ENCODE measurements at places on chromosomes 11 and 22. TPM values are rescaled to one million over a fixed set of nuclear protein-coding genes. Genes with fewer than 3 reads are reported as not detected.

OR10A2 gene
- total RNA-seq: not detected

CBX6 gene
- 87.1 TPM for total RNA-seq

ZNF280B gene
- total RNA-seq: 1.9 TPM

BIK gene
- total RNA-seq: 2.0 TPM

DDTL gene
- total RNA-seq: 7.7 TPM

PLEKHB1 gene
- total RNA-seq: 64.3 TPM

ESRRA gene
- 43.1 TPM for total RNA-seq

- H3K27me3 ChIP-seq: no peaks in the 10 kb centered on the region
- peaks cover 6% of the 10 kb centered on the region for H3K36me3 ChIP-seq
- H3K27ac ChIP-seq: peak overlapping the region; percentile 97
- no peak for DNase-seq
Measured at GRCh38 chr22:19480173-19480568, 451 bp downstream of the CDC45 start.

DNA sequence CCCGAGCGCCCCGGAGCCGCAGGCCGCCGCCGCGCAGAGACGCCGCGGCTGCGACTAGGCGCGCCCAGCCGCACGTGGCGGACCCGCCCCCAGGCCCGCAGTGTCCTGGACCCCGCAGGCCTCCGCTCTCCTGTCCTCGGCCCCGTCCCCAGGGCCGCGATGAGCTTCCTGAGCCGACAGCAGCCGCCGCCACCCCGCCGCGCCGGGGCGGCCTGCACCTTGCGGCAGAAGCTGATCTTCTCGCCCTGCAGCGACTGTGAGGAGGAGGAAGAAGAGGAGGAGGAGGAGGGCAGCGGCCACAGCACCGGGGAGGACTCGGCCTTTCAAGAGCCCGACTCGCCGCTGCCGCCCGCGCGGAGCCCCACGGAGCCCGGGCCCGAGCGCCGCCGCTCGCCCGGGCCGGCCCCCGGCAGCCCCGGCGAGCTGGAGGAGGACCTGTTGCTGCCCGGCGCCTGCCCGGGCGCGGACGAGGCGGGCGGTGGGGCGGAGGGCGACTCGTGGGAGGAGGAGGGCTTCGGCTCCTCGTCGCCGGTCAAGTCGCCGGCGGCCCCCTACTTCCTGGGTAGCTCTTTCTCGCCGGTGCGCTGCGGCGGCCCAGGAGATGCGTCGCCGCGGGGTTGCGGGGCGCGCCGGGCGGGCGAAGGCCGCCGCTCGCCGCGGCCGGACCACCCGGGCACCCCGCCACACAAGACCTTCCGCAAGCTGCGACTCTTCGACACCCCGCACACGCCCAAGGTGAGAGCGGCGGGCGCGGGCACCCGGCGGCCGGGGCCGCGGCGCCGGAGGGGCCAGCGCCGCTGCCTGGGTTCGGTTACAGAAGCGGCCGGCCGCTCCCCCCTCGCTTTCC lies 528 bp downstream of the WEE1 start:
- H3K27ac ChIP-seq: peak overlapping the region; percentile 11
- H3K27me3 ChIP-seq: no peaks in the 10 kb centered on the region
- DNase-seq: peak; percentile 12
- H3K4me3 ChIP-seq: peak overlapping the region; percentile 59
- H3K4me1 ChIP-seq: peaks cover 23% of the 10 kb centered on the region
- no peaks in the 10 kb centered on the region for H3K36me3 ChIP-seq

DNA sequence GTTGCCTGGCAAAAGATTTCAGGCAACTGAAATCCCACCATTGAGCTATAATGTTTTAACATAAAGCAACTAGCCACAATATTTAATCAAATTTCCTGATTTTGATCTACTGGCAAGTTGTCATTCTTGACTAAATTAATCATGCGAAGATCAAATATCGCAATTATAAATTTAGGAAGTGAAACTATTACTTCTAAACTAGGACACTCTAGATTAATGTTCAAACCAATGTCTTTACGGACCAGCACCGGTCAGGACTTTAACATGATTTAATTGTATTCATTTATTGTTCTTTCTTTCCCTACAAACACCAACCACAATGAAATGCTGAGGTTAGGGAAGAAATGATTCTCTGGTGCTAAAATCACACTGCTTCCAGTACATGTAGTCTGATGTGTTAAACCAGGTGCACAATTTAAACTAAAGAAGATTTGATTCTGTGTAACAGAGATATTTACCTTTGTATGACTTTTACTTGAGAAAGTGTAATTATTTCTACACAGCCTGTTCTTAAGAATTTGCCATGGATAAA lies 14.9 kb downstream of the GAS2 start:
- H3K36me3 ChIP-seq: no peaks in the 10 kb centered on the region
- DNase-seq: no peak
- no peak overlapping the region for H3K4me3 ChIP-seq
- H3K4me1 ChIP-seq: no peaks in the 10 kb centered on the region
- no peak overlapping the region for H3K27ac ChIP-seq

- no peak overlapping the region for H3K27ac ChIP-seq
- no peaks in the 10 kb centered on the region for H3K27me3 ChIP-seq
- H3K36me3 ChIP-seq: no peaks in the 10 kb centered on the region
- H3K4me3 ChIP-seq: no peak overlapping the region
Measured at GRCh38 chr11:31340903-31341572, 28.5 kb downstream of the DCDC1 start.

DNA sequence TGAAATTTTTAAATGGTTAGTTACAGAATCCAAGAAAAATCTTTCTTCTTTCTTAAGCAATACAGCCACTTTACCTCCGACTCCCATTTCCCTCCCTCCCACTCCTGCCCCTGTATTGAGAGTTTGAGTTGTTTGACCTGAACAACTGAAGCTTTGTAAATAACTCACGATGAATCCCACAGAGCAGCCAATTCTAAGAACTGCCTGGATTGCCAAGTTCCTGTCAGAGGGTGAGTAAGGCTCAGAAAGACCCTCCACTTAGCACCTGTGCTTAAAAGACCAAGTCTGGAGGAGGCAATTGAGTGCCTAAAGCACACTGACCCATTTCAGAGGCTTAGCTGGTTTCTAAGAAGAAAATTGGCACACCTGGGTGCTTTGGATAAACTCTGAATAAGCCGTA lies 158.5 kb downstream of the MSANTD4 start:
- no peaks in the 10 kb centered on the region for H3K4me1 ChIP-seq
- no peaks in the 10 kb centered on the region for H3K36me3 ChIP-seq
- no peaks in the 10 kb centered on the region for H3K27me3 ChIP-seq
- H3K27ac ChIP-seq: no peak overlapping the region
- no peak overlapping the region for H3K4me3 ChIP-seq
- no peak for DNase-seq

DNA sequence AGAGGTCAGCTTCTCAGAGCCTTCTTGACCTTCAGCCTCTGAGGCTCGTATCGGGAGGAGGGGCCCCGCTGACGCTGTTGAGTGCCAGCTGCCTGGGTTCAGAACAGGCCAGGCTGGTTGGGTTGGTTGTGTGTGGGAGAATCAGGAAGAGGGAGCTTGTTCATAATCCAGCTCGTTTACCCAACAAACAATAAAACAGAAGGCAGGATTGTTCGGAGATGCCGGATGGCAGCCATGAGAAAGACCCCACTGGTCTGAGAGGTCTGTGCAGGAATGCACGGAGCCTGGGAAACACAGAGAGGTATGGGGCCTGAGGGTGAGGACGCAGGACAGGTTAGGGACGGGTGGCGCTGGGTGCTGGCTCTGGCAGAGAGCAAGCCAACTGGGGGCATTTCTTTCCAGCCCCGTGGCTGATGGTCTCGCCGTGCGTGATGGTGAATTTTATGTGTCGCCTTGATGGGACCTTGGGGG lies 31.6 kb upstream of the SHANK2 start:
- H3K27me3 ChIP-seq: no peaks in the 10 kb centered on the region
- H3K4me3 ChIP-seq: no peak overlapping the region
- H3K4me1 ChIP-seq: no peaks in the 10 kb centered on the region

DNA sequence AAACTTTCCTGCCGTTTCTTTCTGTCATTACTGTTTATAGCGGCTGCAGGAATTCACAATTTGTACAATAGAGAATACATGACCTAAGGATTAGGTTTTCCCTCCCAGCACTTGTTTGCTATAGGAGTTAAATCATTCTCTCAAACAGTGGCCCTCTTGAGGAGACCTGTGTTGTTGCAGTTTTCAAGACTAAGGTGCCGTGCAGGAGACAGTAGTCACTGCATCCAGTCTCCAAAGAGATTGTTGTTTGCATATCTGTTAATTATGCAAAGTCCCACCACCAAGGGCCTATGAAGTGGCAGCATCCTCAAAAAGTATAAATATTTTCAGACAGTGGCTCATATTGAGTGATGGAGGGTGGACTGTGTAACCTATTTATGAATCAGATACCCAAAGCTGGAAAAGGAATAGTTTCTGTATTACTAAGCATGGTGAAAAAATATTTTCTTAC lies 2.3 kb downstream of the PRSS23 start:
- peaks cover 9% of the 10 kb centered on the region for H3K27me3 ChIP-seq
- no peak overlapping the region for H3K4me3 ChIP-seq
- no peaks in the 10 kb centered on the region for H3K36me3 ChIP-seq
- H3K27ac ChIP-seq: no peak overlapping the region

GRCh38 chr11:42906226-42906625 lies 405.6 kb upstream of the API5 start:
- no peak overlapping the region for H3K4me3 ChIP-seq
- DNase-seq: no peak
- no peaks in the 10 kb centered on the region for H3K27me3 ChIP-seq
- H3K27ac ChIP-seq: no peak overlapping the region
- H3K36me3 ChIP-seq: no peaks in the 10 kb centered on the region

DNA sequence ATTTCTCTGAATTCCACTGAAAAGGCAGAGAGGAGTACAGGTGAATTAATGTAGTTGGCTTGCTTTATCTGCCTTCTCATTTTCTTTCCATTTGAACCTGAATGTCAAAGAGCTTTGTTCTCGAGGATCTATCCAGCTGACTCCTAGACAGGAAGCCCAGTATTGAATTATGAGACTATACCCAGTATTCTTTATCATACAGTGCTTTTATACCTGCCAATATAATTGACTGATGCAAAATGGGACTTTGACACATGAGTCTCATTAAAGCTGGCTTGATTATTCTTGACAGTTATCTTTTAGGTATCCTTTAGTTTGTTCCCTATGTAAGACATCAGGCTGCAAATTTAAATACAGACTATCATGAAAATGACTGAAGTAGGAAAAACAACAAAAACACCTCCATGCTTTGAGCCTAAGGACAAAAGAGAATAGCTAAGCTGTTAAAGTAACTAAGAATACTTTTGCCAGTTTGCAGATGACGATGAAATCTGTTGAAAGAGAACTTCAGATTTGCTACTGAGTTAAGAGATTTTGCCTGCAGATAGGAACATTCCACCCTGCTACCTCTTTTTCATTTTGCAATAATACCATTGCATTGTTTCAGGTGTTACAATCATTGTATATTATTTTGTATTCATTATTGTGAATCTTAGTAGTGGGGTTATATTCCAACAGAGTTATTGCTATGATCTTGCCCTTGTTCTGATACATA lies 117.1 kb downstream of the ENTHD1 start:
- H3K36me3 ChIP-seq: no peaks in the 10 kb centered on the region
- no peak overlapping the region for H3K4me3 ChIP-seq
- H3K27me3 ChIP-seq: no peaks in the 10 kb centered on the region
- no peak for DNase-seq
- peaks cover 22% of the 10 kb centered on the region for H3K4me1 ChIP-seq

DNA sequence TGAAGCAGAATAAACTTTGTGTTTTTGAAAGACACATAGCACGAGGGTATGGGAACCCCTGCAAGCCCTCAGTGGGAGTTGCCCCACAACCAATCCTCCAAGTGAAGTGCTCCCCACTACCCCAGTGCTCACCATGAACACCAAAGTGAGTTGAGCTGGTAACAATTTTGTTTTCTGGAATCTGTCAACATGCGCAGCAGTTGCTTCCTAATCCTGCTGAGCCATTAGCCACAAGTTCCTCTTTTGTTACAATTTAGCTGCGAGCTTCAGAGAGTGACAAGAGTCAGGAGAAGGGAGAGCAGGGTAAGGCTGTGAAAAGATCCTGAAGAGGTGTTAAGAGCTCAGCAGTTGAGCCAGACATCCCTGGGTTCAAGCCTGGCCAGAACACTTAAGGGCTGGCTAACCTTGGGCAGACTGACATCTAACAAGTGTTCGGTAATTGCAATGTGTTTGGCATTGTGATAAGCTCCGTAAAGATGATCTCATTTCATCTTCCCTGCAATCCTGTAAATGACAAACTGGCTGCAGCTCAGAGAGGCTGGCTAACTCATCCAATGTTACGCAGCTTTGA lies 24.1 kb upstream of the ASPHD2 start:
- H3K36me3 ChIP-seq: no peaks in the 10 kb centered on the region
- no peaks in the 10 kb centered on the region for H3K4me1 ChIP-seq
- no peaks in the 10 kb centered on the region for H3K27me3 ChIP-seq
- H3K4me3 ChIP-seq: no peak overlapping the region
- no peak for DNase-seq

- H3K4me3 ChIP-seq: no peak overlapping the region
- peaks cover 18% of the 10 kb centered on the region for H3K27me3 ChIP-seq
- no peak for DNase-seq
- no peaks in the 10 kb centered on the region for H3K36me3 ChIP-seq
Measured at GRCh38 chr22:36701965-36702621, 1.5 kb downstream of the CACNG2 start.

Measured in T-cell (primary cell).